Karpas-422 (cell line): ENCODE measurements at places on chromosomes 12 and 14. TPM values are rescaled to one million over a fixed set of nuclear protein-coding genes. Genes with fewer than 3 reads are reported as not detected.

Gene HEATR5A
- 19.3 and 47.4 TPM in 2 replicates for total RNA-seq

DNA sequence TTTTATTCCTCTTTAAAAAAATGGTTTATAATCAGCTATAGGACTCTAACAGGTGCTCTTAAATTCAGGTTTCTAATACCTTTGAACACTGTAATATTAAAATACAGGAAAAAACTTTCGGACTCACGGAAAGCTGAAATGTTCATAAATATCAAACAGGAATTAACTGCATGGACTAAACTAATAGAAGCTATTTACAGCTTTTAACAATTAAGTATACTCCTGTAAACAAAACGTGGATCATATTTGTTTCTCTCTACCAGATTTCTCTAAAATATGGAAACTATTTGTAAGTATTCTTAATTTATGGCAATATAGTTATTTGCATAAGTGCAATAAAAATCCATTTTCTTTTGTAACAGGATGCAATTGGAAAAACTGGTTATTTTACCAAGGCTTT lies 108.9 kb upstream of the RESF1 start:
- H3K4me3 ChIP-seq: no peak overlapping the region
- no peak for DNase-seq
- no peaks in the 10 kb centered on the region for H3K4me1 ChIP-seq
- H3K27ac ChIP-seq: no peak overlapping the region
- H3K36me3 ChIP-seq: no peaks in the 10 kb centered on the region
- no peaks in the 10 kb centered on the region for H3K27me3 ChIP-seq

DNA sequence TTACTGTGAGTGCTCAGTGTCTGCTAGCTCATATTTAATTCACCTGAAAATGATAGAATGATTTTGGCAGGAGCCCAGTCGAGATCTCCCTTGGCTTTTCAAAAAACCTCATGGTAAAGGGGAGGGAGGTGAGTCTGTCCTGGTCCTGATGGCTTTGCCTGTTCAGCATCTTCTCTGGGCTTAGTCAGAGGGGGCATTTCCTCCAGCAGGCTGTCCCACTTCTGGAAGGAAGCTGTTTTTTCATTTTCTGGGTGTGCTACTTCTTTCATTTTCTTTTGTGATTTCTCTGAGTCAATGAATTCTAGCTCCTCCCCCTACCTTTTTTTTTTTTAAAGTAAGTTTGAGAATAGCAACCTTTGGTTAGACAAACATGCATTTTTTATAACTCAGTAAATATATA lies 58.8 kb downstream of the TMX1 start:
- H3K4me3 ChIP-seq: no peak overlapping the region
- no peak for DNase-seq
- H3K27me3 ChIP-seq: no peaks in the 10 kb centered on the region
- no peaks in the 10 kb centered on the region; the same call in 1 of the 2 replicates for H3K4me1 ChIP-seq
- H3K36me3 ChIP-seq: no peaks in the 10 kb centered on the region
- H3K27ac ChIP-seq: no peak overlapping the region

DNA sequence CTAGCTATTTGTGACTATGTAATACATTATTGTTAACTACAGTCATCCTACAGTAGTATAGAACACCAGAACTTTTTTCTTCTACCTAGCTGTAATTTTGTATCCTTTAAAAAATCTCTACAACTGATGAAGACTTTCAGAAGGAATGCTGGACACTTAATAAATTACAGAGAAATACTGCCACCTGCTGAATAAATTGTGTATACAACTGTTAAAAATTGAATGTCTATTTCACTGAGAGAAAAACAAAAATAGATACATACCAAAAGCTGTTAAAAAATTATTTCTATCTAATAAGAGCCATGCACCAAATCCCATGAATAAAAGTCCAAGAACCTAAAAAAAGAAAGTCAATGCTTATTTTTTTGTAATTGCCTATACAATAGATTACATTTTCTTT lies 6.6 kb downstream of the TSPAN19 start:
- H3K4me1 ChIP-seq: no peaks in the 10 kb centered on the region
- peak; percentile 68 for DNase-seq
- H3K27ac ChIP-seq: no peak overlapping the region
- H3K4me3 ChIP-seq: no peak overlapping the region
- no peaks in the 10 kb centered on the region for H3K27me3 ChIP-seq

DNA sequence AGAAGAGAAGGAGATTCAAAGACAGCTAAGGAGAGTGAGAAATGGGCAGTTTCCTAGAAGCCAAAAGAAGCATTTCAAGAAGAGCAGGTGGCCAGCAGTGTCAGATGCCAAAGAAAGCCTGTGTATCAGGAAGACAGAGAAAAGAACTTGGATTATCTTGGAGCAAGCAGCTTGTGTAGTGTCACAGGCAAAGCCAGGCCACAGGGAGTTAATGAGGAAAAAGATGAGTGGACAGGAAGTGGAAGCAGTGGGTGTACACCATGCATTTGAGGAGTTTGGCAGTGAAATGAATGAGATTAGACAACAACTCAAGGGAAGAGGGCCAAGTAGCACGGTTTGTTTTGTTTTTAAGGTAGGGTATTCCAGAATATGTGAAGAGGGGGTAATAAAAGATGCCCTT lies 5.6 kb upstream of the MYH7 start:
- H3K27ac ChIP-seq: no peak overlapping the region
- DNase-seq: no peak
- no peaks in the 10 kb centered on the region for H3K4me1 ChIP-seq
- H3K4me3 ChIP-seq: no peak overlapping the region
- no peaks in the 10 kb centered on the region for H3K36me3 ChIP-seq
- H3K27me3 ChIP-seq: no peaks in the 10 kb centered on the region

GRCh38 chr12:102912258-102912657 lies 4.8 kb downstream of the PAH start:
- no peak overlapping the region for H3K27ac ChIP-seq
- no peaks in the 10 kb centered on the region for H3K27me3 ChIP-seq
- H3K4me1 ChIP-seq: peaks cover 4% of the 10 kb centered on the region
- H3K36me3 ChIP-seq: no peaks in the 10 kb centered on the region
- DNase-seq: no peak
- H3K4me3 ChIP-seq: no peak overlapping the region

DNA sequence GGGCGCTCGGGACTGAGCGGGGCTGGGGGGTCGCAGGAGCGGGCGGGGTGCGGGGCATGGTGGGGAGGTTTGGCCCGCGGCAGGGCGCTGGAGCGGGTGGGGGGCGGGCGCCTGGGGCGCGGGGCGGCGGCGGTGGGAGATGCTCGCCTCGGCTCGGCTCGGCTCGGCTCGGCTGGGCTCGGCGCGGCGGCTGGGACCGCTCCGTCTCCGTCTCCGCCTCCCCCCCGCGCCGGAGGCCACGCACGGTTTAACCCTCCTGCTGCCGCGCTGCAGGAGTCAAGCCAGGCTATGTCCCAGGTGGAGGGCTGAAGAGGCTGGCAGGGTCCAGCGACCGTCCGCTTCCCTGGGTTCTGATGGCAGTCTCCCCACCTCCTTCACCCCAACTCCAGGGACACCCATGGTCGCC lies at the start of gene PIANP:
TSS of gene PIANP (minus strand) at position 170 of the 406 bp plus-strand sequence. CDS start 2,754 bp downstream, outside the sequence.
- H3K36me3 ChIP-seq: no peaks in the 10 kb centered on the region
- H3K27ac ChIP-seq: no peak within 1 kb of the TSS
- H3K27me3 ChIP-seq: no peaks in the 10 kb centered on the region
- DNase-seq: peak; percentile 41
- H3K4me3 ChIP-seq: no peak within 1 kb of the TSS
- peaks cover 30% of the 10 kb centered on the region for H3K4me1 ChIP-seq
